ENCODE measurements at places on chromosomes 11 and 22.

DNA sequence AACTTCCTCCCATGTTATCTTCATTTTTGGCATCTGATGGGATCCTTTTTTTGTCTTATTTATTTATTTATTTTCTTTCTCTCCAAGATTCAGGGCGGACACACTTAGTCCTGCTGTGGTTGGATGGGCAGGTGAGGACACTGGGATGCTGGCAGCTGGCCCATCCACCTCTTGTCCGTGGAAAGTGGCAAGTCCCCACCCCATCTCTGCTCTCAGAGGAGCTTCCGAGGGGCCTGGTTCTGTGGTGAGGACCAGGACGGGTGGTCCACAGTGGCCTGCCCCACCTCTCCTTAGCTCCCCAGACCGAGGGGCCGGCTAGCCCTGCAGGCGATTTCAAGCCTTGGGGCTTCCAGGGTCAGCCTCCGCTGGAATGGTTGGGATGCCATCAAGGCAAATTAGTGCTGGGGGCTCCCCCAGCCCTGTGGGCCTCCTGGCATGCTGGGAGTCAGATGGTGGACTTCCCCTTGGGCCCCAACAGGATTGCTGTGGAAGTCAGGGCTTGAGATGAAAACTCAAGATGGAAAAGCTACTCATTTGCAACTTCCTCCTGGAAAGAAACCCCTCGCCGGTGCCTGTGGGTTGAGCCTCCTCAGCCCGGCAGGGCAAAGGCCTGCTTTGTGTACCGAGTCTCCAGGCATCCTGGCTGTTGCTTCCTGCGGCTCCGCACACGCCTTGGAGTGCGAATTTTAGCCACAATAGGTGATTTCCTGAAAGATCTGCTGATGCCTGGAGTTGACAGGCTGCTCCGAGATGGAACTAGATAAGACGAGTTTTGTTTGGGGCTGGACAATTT is 31.2 kb upstream of the LINC01488 start:
- DNase-seq, result no peak

GRCh38 chr11:17353821-17354600 is 2.4 kb downstream of the NCR3LG1 start:
- no peak for DNase-seq

GRCh38 chr11:10208131-10208575 is 85.9 kb downstream of the SBF2 start:
- peak; percentile 72 for DNase-seq

GRCh38 chr11:108069947-108070346 is 51.4 kb upstream of the ACAT1 start:
- peak; percentile 53 for DNase-seq

DNA sequence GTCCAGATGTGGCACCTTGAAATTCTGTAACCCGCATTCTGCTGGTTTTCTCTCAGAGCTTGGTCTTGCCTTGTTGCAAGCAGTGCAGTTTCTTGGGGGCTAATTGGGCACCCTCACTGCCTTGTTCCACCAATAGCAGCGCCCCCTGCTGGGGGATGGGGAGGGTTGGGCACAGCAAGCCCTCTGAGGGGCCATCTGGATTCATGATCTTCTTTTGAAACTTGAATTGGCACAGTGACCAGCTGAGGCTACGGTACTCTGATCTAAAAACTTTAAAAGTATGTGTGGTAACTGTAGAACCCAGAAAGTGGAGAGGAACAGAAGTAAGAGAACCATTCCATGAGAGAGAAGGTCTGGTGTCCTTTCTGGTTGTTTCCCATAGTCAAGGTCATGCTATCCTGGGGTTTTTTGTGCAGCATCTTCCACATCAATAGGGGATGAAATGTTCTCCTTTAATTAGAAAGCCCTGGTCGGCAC is 64.2 kb downstream of the MED15 start:
- peak; percentile 51 for DNase-seq

DNA sequence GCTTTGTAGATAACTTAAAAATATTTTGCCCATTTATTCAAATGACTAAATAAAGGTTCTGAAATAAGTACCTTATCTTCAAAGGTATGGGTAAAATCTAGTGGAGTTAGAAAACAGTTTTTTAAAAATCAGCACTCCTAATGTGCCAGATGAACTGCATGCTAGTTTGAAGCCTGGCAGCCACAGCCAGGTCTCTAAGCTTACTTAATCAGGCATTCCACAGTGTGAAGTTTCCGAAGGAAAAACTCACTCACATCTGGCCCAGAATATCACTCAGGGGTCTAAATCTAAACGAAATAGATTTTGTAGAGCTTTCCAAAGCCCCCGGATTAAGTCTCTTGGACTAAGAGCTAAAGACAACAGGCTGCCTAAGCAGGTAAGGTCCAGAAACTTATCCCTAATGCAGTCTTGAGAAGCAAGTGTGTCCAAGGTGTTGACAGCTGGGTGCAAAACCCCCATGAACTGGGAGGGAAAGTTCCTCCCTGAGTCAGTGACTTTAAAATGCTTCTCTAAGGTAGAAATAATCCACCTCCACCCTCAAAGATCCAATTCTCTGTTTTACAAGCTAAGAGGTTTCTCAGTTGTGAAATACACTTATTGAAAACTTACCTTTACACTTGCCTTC is 157.6 kb downstream of the FCHSD2 start:
- no peak for DNase-seq

GRCh38 chr11:125941619-125942611 is 3.9 kb upstream of the VSIG10L2 start:
- peak; percentile 34 for DNase-seq

DNA sequence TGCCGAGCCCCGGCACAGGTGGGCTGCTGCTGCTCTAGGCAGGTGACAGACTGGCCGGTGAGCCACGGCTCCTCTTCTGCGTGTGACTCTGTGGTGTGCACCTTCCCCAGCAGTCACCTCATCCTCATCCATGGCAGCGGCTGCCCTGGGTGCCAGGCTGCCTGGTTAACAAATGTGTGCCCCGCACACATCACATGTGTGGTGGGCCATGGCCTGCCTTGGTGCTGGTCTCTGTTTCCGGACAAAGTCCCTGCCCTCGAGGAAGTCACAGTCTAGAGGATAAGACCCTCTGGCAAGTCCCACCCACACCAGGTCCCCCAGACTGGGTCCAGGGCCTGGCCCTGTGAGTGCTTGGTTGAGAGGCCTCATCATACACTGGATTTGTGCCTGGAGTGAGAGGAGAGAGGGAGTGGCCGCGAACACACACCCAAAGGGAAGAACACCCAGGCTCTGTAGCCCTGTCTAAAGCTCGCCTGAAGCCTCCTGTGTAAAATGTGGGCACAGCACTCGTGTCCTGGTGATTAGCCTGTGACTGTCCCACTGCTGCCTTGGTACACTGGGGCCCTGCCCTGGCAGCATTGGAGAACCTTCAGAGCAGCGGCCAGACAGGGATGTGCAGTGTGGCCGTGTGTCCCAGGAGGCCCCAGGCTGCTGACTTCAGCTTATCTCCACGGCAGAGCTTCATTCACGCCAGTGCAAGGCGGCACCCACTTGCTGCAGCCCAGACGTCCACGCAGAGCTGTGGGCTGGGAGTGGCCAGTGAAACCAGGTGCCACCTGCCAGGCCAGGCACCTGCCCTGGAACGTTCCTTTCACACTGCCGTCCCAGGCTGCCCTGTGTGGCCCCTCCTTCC is 269.9 kb downstream of the TBC1D22A start:
- DNase-seq, result no peak

DNA sequence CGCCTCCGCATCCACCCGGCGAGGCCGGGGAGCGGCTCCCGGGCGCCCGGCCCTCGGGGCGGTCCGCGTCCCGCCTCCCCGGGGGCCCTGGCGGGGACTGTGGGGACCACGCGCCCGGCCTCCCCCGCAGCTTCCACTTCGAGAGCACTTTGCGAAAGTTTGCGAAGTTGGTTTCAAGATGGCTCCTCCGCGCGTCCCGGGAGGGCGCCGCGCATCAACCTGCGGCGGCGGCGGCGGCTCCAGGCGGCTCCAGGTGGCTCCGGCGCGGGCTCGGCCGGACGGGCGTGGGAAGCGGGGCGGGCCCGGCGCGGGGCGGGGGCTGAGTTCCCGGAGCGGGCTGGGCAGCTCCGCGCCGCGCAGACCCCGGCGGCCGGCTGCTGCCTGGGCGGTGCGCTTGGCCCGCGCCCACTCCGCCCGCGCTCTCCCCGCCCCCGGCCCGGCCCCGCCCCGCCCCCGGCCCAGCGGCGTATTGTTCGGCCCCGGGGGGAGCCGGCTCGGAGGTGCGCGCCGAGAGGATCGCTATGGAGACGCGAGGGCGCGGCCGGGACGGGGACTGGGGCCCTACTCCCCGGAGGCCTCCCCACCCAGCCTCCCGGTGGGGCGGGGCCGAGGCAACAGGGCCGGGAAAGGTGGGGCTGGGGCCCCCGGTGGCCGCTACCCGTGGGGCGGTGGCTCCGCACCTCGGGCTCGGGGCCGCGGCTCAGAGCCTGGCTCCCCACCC is at the start of gene CELSR1:
Gene CELSR1, minus strand, starts transcription at position 396 of the 721 bp plus-strand sequence. CDS start 450 bp downstream, outside the sequence.
- DNase-seq, result peak; percentile 22

DNA sequence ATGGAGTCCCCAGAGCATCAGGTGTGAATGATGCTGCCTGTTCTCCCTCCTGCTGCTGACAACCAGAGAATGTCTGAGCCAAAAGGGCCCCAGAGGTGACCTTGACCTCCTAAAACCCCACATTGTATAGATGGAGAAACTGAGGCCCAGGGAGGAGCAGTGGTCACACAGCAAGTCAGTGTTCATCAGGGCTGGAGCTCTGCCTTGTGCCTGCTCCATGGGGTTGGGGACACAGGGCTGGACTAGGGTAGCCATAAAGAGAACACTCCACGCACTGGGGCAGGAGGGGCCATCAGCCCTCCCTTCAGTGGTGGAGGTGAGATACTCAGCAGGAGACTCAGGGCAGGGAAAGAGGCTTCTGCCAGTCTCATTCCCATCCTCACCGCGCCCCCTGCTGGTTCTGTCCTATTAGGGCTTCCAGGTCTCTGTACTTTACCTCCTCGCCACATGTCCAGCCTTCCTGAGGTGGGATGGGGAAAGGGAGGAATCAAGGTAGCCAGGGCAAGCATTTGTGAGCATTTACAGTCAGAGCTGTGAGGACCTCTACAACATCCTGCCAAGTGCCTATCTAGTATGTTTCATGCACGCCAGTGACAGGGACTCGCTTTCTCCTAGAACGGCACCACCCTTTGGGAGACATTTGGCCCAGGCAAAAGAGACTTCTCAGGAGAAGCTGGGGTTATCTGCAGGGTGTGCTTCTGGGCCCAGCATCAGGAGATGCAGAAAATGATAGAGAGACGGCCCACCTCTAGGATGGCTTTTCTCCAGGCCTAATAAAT is 43.2 kb downstream of the NEU3 start:
- DNase-seq, result peak; percentile 82

DNA sequence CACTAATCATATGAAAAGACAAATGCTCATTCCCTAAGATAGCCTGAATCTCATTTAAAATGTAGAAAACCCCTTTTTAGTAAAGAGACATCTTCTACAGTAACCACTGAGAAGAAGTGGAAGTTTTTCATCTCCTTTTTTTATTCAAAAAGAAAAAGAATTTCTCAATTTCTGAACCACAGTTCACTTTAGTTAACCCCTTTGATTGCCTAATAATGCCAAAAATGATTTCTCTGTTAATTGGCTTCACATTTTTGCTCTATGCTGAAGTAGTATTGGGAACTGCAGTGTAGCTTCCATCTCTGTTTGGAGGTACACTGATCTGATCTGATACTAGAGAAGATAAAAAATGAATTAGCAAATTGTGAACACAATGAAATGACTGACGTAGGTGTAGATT is 58.3 kb downstream of the CD44 start:
- DNase-seq, result no peak

DNA sequence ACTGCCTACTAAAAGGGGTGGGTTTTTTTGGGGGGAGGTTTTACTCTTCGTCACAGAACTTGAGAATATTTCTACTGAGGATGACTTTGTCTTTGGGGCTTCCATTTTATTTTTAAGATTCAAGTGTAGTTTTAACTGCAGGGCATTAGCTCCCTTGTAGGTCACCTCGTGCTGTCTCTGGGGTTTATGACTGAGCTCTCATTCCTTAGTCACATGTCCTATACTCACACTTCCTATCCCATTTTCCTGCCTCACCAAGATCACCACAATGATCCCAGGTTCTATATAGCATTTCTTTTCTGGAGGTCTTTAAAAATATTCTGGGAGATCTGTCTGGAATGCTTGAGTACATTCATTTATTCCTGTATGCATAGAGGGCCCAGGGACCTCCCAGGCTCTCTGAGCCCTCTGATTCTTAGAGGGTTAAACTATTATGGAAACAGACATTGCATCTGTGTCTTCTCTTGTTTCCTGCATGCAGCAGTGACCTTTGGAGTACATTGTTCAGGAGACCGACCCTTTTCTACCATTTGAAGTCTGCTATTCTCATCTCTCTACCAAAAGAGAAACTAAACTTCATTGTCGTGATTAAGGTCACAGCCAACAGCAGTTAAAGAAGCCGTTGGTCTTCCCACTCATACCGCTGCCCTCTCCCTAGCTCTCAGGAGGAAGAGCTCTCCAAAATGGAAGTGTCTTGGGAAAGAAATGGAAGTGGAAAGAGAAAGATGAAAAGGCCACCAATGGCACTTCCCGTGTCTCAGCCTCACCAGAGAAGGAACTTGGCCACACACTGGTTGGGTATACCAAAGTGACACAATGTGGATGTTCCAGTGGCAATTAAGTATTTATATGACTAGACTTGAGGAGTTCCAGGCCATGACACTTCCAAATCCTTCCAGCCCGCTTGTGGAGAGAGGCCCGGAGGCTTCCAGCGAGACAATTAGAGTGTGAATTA is 77.5 kb downstream of the ZBTB16 start:
- DNase-seq, result no peak

DNA sequence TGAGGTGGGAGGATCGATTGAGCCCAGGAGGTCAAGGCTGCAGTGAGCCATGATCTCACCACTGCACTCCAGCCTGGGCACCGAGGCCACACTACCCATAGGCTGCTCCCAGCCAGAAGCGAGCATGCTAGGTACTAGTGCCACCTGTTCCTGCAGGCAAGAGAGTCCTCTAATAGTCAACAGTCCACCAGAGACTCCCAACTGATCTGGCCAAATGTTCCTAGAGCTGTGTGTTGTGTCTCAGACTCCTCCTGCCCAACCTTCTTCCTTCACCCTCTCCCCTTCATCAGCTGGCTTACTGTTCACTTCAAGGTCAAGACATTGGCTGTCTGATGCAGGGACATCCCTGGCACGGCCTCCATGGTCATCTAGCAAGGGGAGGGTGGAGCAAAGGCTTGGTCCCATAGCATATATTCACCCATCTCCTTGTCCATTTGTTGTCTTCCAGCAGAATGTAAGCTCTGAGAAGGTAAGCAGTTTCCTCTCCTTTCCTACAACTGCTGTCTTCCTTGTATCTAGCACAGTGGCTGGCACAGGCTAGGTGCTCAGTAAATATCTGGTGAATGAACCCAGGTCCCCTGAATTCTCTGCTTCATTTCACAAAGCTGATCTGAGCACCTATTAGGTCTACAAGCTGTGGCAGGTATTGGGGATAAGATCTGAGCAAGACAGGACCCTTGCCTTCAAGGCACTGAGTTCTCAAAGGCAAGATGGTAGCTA is 126.2 kb upstream of the SERPIND1 start:
- no peak for DNase-seq

- DNase-seq, result no peak
Observed at GRCh38 chr11:121898903-121899302, 217.1 kb downstream of the BLID start.

GRCh38 chr11:75555079-75555811 is 6.8 kb upstream of the SERPINH1 start:
- DNase-seq, result no peak
